ENCODE measurements at places on chromosomes 3 and 15.

DNA sequence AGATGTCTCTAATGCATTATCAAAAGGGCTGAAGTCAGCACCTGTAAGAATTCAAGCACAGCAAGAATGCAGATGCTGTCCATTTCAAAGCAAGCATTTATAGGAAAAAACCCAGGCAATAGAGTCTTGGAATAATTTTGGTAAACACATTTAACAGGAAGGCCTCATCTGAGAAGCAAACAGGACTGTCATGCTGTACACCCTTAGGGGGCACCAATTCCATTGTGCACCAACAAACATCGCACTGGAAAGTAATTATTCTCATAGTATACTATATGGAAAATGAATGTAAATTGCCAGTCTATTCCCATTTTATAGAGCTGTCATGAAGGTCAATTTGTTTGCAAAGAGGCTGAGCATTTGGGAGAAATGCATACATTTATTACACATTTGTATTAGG is 247.3 kb upstream of the SUCLG2 start:
- DNase-seq = no peak

- no peak for DNase-seq
Observed at GRCh38 chr3:124459678-124460077, 270.6 kb upstream of the UMPS start.

DNA sequence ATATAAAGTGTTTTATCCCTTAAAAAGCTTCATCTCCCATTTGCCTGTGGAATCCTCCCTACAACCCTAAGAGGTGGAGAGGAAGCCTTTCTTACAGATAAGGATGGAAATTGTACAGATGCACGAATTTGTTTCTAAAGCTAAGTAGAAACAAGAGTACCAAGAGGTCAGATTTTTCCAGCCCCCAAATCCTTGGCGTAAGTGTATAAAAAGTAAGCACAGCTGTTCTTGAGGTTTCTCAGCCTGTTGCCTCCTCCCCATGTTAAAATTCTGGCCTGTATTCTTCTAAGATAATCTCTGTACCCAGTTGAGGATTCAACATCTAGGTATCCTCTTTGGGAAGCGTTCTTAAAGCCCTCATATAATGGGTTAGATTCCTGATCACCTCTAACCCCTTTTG is 34.9 kb downstream of the RAB7A start:
- no peak for DNase-seq

DNA sequence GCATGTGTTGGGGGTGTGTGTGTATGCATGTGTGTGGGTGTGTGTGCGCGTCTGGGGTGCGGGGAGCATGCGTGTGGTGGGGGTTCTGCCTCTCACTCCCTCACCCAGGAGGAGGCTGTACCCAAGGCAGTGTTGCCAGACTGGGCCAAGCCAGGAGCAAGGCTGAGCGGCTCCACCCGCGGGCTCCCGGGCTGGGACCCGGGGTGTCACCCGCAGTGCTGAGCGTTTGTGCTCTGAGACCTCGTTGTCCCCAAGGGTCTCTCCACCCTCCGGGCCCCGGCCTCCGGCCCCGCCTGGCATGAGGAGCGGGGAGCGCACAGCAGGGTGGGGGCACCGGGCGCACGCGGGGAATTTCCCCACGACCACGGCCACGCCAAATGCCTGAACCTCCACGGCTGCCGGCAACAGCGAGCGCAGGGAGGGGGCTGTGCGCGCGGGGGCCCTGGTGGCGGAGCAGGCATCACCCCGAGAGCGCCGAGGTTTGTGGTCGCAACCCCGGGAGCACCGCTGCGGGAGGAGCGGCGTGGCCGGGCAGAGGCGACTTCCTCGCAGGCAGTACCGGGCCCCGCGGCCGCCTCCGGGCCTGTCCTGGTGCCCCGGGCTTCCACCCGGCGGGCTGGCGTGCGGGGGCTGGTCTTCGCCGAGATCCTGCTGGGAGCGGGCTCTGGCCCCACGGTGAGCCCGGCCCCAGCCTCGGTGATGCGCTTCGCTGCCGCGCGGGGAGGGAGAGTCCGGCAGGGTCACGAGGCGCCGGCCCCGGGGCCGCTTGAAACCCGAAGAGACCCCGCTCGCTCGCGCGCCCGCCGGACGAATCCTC is 7.4 kb upstream of the OCA2 start:
- DNase-seq = no peak

GRCh38 chr3:196023947-196024346 is 57.9 kb downstream of the TFRC start:
- no peak for DNase-seq

DNA sequence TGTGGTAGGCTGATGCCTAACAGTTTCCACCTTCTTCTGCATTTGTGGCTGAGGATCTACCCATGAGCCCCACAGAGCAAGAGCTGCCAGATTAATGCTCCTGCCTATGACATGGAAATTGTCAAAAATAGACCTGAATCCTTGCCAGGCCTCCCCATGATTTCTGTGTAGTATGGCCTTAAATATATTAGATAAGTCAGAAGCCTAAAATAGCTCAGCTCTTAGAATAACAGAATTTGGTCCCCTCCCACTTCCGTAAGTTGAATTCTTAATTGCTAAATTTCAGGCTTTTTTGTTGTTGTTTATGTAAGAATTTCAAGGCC is 129.0 kb downstream of the SERPINI1 start:
- DNase-seq = no peak

DNA sequence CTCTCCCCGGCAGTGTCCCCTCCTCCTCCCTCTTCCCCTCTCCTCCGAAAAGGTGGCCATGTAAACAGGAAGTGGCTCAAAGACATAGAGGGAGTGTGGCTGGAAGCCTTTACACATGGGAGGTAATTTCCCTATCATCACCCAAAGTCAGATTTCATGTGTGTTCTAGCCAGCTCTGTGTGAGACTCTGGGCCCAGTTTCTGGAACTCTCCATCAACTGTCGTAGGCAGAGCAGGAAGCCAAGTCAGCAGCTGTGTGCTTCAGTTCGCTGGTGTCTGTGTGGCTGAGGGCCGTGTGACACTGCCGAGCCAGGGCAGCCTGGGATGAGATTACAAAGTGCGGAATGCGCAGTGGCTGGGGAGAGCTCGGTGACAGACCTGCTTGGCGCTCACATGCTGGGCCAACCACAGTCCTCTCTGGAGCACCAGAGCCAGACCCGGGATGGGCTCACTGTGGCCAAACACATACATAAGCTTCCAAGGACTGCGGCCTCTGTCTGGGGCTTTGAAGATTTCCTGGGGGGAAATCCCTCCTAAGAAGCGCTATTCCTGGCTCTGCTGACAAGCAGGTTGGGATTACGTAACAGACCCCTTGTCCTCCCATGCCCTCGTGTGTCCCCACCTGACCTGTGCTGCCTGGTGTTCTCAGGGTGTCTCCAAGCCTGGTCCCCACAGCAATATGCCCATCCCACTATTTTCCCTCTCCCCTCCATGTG is 50.7 kb downstream of the UMPS start:
- peak; percentile 92 for DNase-seq

DNA sequence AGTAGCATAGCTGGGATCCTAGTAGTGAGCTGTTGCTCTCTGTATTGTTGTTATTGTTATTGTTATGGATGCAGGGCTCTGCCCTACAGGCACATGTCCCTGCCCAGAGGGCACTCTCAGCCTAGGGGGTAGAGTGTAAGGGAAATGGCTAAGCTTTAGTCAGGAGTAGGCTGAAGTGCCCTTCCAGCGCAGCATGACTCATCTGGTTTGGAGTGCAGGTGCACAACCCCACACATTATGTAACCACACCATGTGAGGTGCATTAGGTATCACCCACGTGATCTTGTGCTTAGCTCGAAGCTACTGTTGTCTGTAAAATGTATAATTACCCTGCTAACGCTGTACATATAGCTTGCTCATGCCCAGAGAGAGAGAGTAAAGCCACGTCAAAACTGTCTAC is 48.3 kb upstream of the TIPARP start:
- peak; percentile 31 for DNase-seq

- no peak for DNase-seq
Observed at GRCh38 chr15:74220475-74221248, 15.5 kb upstream of the CCDC33 start.

- DNase-seq = no peak
Observed at GRCh38 chr3:170600005-170600624, 14.2 kb upstream of the SLC7A14 start.

DNA sequence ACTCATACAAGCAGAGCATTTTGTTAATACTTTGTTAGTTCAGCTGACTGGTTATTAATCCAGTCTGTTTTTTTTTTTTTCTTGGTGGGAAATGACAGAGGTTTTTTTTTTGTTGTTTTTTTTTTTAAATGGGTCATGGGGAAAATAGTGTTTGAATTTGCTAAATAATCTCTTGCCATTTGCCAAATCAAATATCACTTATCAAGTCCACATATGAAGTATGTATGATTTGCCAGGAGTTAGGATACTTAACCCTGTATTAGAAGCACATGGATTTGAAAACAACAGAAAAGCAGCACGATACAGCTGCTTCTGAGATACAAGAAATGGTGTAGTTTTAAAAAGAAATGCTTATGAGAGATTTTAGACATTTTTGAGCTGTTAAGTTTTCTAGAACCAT is 21.6 kb downstream of the P2RY14 start:
- no peak for DNase-seq

DNA sequence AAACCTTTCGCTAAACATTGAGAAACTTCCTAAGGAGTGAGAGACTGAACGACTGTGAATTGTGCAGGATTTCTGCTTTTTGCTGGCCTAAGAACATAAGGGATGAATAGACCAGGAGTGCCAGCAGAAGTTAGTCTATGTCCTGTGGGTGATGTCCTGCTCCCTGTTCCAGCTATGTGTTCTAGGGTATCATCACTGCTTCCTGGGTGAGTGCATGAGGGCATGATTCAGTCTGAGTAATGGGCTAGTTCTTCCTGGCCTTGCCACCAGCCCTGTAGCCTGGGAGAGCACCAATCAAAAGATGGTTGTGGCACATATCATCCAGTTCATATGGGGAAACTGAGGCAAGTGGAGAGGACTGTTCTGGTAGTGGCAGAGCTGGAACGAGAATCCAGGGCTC is 153.9 kb upstream of the TPM1 start:
- DNase-seq = no peak

- DNase-seq = no peak
Observed at GRCh38 chr15:73464602-73465001, 21.6 kb downstream of the REC114 start.

DNA sequence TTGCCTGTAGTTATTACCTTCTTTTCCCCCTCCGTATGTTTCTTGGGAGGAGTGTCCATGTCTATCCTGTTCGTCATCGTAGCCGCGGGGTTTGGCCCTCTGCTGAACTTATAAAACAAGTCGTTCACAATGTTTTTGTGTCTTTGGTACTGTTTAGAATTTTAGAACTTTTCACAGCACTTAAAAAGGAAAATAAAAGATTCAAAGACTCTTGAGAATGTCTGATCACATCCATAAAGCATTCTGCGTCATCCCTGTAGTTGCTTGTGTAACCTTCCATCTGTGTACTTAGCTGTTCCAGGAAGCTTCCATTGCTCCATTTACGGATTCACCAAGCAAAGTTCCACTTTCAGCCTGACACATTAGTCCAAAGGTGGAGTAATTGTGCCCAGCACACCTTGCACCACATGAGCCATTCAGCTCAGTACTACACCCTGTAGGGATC is 677.1 kb upstream of the NR2F2 start:
- DNase-seq = no peak

GRCh38 chr15:57924598-57924997 is 140.9 kb downstream of the ALDH1A2 start:
- no peak for DNase-seq

DNA sequence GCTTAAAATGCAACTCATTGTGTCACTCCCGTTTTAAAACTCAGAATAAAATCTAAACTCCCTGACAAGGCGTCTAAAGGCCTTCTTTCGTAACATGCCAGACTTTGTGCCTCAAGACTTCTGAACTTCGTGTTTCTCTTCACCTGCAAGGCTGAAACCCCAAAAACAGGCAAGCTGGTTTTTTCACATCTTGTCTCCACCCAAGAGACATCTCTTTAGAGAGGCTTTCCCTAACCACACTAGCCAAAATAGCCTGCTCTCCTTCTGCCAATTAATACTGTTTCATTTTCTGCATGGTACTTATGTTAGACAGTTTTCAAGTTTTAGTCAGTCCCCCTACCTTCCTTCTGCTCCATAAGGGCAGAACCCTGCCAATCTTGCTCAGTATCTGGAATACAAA is 41.6 kb downstream of the RAF1 start:
- no peak for DNase-seq

GRCh38 chr15:81780966-81781365 is 264.9 kb downstream of the MEX3B start:
- no peak for DNase-seq

GRCh38 chr15:101810876-101811275 is 1.1 kb upstream of the OR4F15 start:
- no peak for DNase-seq

- DNase-seq = no peak
Observed at GRCh38 chr3:86744051-86744450, 246.9 kb downstream of the VGLL3 start.

DNA sequence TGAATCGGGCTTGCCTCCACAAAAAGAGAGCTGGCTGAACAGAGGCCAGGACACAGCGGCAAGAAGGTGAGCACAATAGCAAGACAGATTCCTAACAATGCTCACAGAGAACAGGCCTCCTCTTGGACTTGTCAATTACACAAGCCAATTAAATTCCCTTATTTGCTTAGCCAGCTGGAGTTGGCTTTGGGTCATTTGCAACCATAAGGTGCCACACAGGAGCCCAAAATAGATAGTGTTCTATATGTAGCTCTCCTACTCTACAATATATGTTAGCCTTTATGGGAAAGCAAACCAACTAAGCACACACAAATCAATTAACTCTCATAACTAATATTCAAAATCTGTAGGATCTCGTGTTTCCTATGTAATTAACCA is 335.6 kb downstream of the FOXP1 start:
- no peak for DNase-seq

- DNase-seq = peak; percentile 97
Observed at GRCh38 chr3:149575213-149575960, 82.4 kb downstream of the WWTR1 start.

DNA sequence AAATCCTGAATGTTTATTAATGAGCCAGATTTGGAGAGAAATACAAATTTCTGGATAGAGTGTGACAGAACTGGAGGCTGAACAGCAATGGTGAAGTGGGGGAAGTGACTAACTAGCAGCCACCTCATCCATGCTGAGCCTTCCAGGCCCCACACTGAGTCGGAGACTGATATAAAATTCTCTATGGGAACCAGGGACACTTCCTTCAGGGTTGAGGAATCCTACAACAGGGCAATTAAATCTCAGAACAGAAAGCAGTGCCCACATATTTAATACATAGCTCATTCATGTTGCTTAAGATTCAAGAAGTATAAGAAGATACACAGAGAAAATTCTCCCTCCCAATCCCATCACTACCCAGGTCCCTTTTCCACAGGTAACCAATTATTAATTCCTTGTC is 49.3 kb downstream of the HACD2 start:
- no peak for DNase-seq

- DNase-seq = no peak
Observed at GRCh38 chr3:54434756-54435155, 312.4 kb downstream of the CACNA2D3 start.

- peak; percentile 44 for DNase-seq
Observed at GRCh38 chr3:30747771-30748281, 141.4 kb downstream of the TGFBR2 start.

GRCh38 chr3:5160321-5160720 is 27.2 kb upstream of the EDEM1 start:
- DNase-seq = no peak

GRCh38 chr3:157639756-157640426 is 136.7 kb upstream of the VEPH1 start:
- DNase-seq = no peak

- no peak for DNase-seq
Observed at GRCh38 chr3:99730870-99731269, 86.8 kb upstream of the CMSS1 start.
